MG63 (cell line): ENCODE measurements at places on chromosomes 12 and 14.

GRCh38 chr12:50363141-50363540, 33.3 kb downstream of the FAM186A start:
- DNase-seq = no peak

DNA sequence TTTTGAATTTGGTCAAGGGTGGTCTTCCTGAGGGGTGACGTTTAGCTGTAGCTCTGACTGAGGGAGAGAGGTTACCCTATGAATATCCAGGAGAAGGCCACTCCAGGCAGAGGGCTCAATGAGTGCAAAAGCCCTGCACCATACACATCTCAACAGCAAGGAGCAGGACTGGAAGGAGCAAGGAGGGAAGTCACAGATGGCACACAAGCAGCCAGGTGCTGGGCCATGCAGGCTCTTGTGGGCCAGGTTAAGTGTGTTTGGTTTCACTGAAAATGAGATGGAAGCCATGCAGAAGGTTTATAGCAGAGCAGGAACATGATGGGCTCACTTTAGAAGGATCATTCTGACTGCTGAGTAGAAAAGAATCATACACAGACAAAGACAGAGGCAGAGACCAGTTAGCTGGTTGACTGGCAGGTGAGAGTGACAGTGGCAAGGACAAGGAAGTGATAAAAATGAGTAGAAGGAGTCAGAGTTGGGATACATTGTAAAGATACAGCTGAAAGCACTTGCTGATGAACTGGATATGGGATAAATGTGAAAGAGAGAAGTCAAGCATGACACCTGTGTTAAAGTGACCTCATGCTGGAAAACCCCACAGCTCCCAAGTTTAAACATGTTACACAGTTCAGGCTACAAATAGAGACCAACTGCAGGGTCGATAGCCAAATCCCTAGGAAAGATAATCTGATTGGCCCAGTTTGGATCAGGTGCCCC, 81.2 kb downstream of the PRKD1 start:
- no peak for DNase-seq

GRCh38 chr12:30420561-30420960, 275.1 kb downstream of the IPO8 start:
- no peak for DNase-seq

DNA sequence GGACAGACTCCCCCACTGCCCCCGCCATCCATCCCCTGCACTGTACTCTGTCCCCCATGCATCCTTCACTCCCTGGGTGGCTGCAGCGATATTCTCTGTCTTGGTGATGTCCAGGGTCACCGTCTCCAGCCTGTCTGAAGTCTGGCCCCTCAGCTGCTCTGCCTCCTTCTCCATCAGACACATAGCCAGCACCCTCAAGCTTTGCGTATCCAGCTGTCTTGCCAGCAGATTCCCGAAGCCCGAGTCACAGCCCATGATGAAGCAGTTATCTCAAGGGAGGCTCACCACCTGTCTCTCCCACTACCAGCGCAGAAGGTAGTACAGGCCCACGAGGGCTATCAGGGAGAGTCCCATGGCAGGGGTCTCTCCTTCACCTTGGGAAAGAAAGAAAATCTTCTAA, 77.8 kb downstream of the HSD17B6 start:
- peak; percentile 77 for DNase-seq

GRCh38 chr14:74855945-74856344, 20.0 kb downstream of the PROX2 start:
- no peak for DNase-seq

- no peak for DNase-seq
These were observed 87.8 kb downstream of the SPRING1 start for GRCh38 chr12:116650062-116650461.

DNA sequence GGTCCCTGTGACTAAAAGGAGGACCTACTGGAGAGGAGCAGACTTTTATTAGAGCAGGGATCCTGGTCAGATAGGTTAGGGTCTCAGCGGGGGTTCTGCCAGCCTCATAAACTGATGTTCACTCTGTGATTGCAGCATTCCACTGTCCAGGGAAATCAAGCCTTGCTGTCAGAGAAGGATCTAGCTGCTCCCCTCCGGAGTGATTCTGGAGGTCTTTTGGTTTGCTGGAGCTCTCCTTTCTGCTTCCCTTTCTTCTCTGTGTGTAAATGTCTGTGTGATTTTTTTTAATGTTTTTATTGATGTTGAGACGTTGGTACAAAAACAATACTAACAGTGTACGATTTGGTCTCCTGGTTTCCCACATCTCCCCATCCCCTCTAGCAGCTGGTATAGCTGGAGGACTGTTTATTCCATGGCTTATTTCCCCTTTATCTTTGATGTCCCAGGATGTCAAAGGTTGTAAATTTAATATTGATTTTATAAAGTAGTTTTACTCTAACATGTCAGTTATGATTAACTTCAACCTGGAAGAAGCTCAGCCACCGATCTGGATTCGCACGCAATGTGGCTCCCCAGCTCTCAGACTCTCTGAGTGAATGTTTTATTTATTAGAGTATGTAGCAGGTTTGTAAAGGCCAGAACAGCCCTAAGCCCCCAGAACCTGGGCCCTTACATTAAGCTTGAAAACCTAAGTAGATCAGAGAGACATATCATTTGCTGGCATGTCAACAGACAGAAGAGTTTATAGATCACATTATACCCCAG, 202.3 kb upstream of the G2E3 start:
- no peak for DNase-seq

DNA sequence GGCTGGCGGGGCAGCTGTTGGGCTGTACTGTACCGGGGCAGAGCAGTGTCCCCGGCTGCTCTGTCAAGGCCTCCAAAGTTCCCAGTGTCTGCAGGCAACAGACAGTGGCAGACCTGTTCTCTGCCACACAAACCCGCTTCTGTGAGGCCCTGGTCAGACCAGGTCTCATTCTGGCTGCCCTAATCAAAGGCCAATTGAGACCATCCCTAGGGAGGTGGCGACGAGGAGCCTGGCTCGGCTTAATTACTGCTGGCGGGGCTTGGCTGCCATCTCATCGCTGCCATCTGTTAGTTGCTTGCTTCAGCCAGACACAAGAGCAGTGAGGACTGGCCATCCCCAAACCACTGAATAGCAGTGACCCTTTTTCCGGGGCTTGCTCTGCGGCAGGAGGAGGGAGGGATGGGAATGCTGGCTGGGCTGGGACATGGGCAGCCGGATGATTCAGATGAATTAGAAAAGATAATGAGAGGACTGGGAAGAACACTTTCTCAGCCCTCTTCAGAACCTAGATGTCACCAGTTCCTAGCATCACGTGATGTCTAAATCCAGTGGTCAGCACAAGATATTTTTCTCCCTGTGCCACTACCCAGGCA, 24.5 kb downstream of the ERG28 start:
- no peak for DNase-seq

DNA sequence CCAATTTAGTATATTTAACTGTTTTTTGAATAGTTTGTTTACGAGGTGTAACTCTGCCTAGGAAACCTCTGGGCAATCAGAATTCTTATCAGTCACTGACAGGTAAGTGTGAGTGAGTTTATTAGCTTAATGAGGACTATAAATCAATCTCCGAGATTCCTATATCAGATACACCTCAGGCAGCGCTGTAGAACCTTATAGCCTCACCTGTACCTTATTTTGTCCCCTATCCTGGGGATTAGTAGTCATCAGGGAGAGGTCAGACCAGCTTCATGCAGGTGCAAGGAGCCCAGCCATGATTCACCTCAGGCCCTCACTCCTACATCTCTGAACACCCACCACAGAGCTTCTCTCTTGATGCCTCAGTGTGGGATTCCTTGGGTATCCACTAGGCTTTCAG, 256.0 kb downstream of the KTN1 start:
- DNase-seq = no peak
